ENCODE measurements at places on chromosomes 4 and X.
A peak's percentile ranks its signal among the peaks of the same experiment; 100 is the strongest.

DNA sequence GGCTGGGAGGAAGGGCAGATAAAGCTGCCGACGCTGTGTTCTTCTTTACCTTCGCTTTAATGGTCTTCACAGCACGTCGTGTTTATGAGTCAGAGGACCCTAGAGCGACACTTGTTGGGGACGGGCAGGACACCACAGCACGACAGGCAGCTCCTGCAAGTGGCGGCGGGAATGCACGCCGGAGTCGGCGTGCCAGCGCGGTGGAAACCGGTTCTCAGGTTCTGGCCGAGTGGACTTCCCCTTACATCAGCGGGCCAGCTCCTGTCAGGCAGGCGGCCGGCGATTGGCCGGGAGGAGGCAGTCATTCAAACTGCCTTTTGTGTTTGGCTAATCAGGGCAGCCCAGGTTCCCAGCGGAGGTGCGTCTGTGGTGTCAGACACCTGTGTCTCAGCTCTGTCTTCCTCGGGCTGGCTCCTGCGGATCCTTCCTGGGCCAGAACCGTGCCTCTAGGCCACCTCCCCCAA, 150.9 kb downstream of the SHROOM3 start:
- DNase-seq: peak; percentile 96

DNA sequence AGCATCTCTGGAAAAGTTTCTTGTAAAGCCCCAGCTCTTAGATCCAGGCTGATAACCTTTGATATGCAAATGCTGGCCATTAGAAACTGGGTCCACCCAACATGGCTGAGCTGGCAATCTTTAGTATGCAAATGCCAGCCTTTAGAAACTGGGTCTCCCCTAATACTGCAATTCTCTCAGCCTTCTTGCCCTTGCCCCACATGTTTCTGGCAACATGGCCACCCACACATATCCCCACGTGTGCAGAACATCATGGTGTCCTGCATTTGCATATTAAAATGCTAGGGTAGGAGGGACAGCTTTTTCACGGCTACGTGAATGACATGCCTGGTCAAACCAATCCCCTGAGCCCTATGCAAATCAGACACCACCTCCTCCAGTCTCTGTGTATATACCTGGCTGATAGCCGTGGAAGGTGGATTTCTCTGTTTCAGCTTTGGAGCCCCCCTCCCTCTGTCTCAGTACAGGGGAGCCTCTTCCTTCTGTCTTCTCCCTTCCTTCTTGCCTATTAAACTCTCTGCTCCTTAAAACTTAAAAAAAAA, 344.0 kb upstream of the NWD2 start:
- no peak for DNase-seq

DNA sequence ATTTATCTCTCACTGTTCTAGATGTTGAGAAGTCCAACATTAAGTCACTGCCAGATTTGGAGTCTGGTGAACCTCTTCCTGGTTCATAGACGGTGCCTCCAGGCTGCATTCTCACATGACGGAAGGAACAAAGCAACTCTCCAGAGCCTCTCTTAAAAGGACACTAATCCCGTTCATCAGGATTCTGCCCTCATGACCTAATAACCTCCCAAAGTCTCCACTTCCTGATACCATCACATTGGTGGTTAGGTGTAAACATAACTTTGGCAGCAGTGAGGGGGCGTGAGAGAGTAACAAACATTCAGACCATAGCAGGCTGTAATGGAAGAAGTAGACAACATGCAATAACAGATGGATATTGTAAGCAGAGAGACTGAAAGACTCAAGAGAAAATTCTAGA, 388.6 kb downstream of the PDHA2 start:
- DNase-seq: no peak

GRCh38 chr4:185774131-185774653, 37.8 kb downstream of the SORBS2 start:
- DNase-seq: peak; percentile 33

- DNase-seq: no peak
Observed at GRCh38 chrX:39893417-39894338, 204.1 kb downstream of the BCOR start.

GRCh38 chr4:41304221-41304620, 47.5 kb downstream of the UCHL1 start:
- no peak for DNase-seq

Data from body of pancreas (tissue), 4 donors.